Motor neuron (in vitro differentiated cells): ENCODE measurements at places on chromosomes 13 and 19. TPM values are rescaled to one million over a fixed set of nuclear protein-coding genes. Genes with fewer than 3 reads are reported as not detected.

Gene FFAR1
- 0.19 TPM in 1 of 2 replicates, not detected in the other for total RNA-seq

Gene PEAK3
- 0.50 and 0.74 TPM in 2 replicates for total RNA-seq

Gene ABHD8
- 4.2 and 6.2 TPM in 2 replicates for total RNA-seq

Gene PRSS57
- not detected in 2 replicates for total RNA-seq

Gene CGB8
- 0.38 TPM in 1 of 2 replicates, not detected in the other for total RNA-seq

Gene PRR22
- total RNA-seq: 1.9 and 2.0 TPM in 2 replicates

Gene ALG5
- 28.2 and 29.3 TPM in 2 replicates for total RNA-seq

Gene IL12RB1
- total RNA-seq: 0.28 and 0.78 TPM in 2 replicates
